ENCODE measurements at places on chromosomes 3 and 15. TPM values are rescaled to one million over a fixed set of nuclear protein-coding genes. Genes with fewer than 3 reads are reported as not detected.

DNA sequence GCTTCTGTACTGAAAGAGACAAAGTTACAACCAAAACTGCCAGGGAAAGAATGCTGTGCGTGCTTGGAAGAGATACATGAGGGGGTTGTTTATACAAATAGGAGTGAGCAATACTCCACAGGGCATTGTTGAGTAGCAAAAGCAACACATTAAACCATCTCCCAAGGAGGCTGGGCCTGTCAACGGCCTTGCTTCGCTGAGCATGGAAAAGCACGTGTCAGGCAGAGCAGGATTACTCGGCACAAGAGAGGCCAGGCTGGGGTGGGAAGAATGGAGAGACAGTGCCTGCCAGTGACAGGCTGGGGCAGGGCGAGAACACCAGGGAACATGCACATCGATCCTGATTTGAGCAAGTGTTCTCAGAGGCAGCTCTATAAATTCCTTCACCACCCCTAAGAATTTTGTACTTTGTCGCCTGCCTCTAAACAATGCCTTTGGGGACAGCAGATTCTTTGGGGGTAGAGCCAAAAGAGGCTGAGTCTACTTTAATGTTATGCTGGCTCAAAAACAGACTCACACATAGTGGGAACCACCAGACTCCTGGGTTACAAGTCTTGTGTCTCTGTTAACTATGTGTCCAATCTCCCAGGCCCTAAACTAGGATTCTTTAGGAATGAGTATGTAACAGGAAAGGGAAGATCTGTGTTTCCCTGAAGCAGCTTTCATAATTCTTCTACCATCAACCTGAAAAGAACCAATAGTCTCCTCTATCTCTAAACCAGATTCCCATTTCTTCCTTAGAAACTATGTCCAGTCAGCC is 67.2 kb downstream of the LIPC start:
- peak; percentile 97 for DNase-seq
- peaks cover 4% of the 10 kb centered on the region for H3K27me3 ChIP-seq
- peak overlapping the region; percentile 36 for H3K4me3 ChIP-seq
- peaks cover 5% of the 10 kb centered on the region for H3K36me3 ChIP-seq

C3orf62 gene
- 3.2 TPM for total RNA-seq

DNA sequence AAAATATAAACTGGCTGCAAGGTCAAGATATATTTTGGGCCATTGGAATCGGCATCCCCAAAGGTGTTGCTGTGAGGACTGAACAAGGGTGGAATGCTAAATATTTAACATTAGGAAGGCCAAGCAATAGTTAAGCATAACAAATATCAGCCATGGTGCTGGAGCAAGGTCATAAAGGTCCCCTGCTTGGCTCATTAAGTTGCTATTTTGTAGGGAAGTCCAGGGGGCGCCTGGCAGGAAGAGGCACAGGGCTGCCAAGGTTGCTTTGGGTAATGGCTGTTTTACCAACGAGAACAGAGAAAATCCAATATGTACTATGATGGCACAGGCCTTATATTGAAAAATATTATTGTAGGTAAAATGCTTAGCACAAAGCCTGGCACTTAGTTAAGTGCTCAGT is 62.2 kb downstream of the SLC15A2 start:
- no peaks in the 10 kb centered on the region for H3K4me1 ChIP-seq
- no peak overlapping the region for H3K27ac ChIP-seq
- peaks cover 2% of the 10 kb centered on the region for H3K27me3 ChIP-seq
- H3K36me3 ChIP-seq: no peaks in the 10 kb centered on the region

MORC1 gene
- not detected for total RNA-seq

HMG20A gene
- 30.5 TPM for total RNA-seq

DNA sequence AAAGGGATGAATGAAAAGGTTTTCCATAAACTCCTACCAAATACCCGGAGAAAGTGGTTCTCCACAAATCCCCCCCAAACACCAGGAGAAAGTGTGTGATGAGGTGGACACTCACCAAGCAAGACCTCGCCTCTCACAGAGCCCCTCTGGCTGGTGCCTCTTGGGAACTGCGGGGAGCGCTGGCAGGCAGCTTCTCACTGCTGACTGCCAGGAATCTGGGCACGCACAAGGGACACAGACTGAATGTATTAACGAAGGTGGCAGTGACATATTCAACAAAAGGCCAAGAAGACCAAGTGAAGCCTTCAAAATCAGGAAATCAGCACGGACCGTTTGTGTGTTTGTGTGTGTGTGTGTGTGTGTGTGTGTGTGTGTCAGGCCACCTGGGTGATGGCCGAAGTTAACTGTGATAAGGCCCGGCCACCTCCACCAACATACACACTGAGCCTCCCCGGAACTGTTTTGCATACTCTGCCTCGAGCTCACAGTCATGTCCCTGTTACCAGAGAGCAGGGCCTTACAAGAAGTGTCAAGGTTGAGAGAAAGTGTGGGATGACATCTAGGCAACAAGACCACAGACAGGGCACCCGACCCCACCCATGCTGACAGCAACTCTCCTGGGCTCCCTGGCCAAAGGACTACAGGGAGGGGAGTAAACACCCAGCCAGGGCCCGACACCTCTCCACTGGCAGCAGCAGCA is 18.0 kb downstream of the ATP10A start:
- peaks cover 7% of the 10 kb centered on the region for H3K27me3 ChIP-seq
- H3K4me3 ChIP-seq: no peak overlapping the region
- peaks cover 53% of the 10 kb centered on the region for H3K4me1 ChIP-seq
- H3K36me3 ChIP-seq: peaks cover 5% of the 10 kb centered on the region

GRCh38 chr3:120331076-120331475 is 18.1 kb downstream of the LRRC58 start:
- no peak for DNase-seq
- no peak overlapping the region for H3K27ac ChIP-seq
- H3K4me1 ChIP-seq: no peaks in the 10 kb centered on the region
- no peak overlapping the region for H3K4me3 ChIP-seq
- H3K36me3 ChIP-seq: peaks cover 17% of the 10 kb centered on the region
- no peaks in the 10 kb centered on the region for H3K27me3 ChIP-seq

- peak; percentile 49 for DNase-seq
- peaks cover 16% of the 10 kb centered on the region for H3K27me3 ChIP-seq
- no peak overlapping the region for H3K4me3 ChIP-seq
- H3K36me3 ChIP-seq: peaks cover 5% of the 10 kb centered on the region
- no peaks in the 10 kb centered on the region for H3K4me1 ChIP-seq
Observed at GRCh38 chr3:112437146-112438022, 61.9 kb downstream of the BTLA start.

GRCh38 chr15:68816795-68817303 is 3.8 kb downstream of the ANP32A start:
- peaks cover 2% of the 10 kb centered on the region for H3K27me3 ChIP-seq
- DNase-seq: no peak
- peaks cover 6% of the 10 kb centered on the region for H3K36me3 ChIP-seq
- peaks cover 56% of the 10 kb centered on the region for H3K4me1 ChIP-seq
- H3K4me3 ChIP-seq: peak overlapping the region; percentile 97

- no peak overlapping the region for H3K4me3 ChIP-seq
- H3K4me1 ChIP-seq: no peaks in the 10 kb centered on the region
- H3K36me3 ChIP-seq: no peaks in the 10 kb centered on the region
- H3K27me3 ChIP-seq: peaks cover 32% of the 10 kb centered on the region
- H3K27ac ChIP-seq: no peak overlapping the region
Observed at GRCh38 chr3:53506110-53506762, 11.8 kb downstream of the CACNA1D start.

CPN2 gene
- 0.24 TPM for total RNA-seq

GRCh38 chr3:61955483-61955882 is 394.1 kb downstream of the PTPRG start:
- H3K27me3 ChIP-seq: no peaks in the 10 kb centered on the region
- DNase-seq: no peak
- H3K4me1 ChIP-seq: peaks cover 10% of the 10 kb centered on the region
- H3K4me3 ChIP-seq: no peak overlapping the region
- H3K27ac ChIP-seq: no peak overlapping the region

CHCHD6 gene
- 20.6 TPM for total RNA-seq

- H3K27ac ChIP-seq: no peak overlapping the region
- no peak overlapping the region for H3K4me3 ChIP-seq
Observed at GRCh38 chr3:32872487-32873382, 54.9 kb downstream of the TRIM71 start.

BOC gene
- 12.9 TPM for total RNA-seq

DNA sequence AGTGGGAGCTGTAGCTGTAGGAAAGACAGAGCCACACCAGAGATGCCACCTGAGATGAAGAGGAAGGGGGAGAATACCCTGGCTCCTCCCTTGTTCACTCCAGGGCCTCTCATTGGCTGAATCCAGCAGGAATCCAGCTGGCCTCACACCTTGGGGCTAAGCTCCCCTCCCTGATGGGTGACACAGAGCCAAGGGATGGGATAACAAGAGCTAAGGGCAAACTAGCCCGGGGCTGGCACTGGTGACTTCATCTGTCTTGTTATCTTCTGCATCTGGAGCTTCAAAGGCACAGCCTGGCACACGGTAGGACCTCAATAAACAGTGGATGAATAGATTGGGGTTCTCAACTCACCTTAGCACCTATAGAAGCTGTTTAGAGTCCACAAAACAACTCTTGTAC is 13.8 kb upstream of the GATA2 start:
- H3K4me1 ChIP-seq: no peaks in the 10 kb centered on the region
- DNase-seq: no peak
- H3K27me3 ChIP-seq: peaks cover 4% of the 10 kb centered on the region
- peaks cover under 1% of the 10 kb centered on the region for H3K36me3 ChIP-seq

GRCh38 chr15:90213818-90214204 is 12.7 kb downstream of the SEMA4B start:
- no peak overlapping the region for H3K4me3 ChIP-seq
- H3K4me1 ChIP-seq: peaks cover 11% of the 10 kb centered on the region
- H3K36me3 ChIP-seq: no peaks in the 10 kb centered on the region
- no peaks in the 10 kb centered on the region for H3K27me3 ChIP-seq
- H3K27ac ChIP-seq: no peak overlapping the region

GRCh38 chr3:18385706-18386105 is 39.4 kb downstream of the SATB1 start:
- no peak for DNase-seq
- H3K4me3 ChIP-seq: peak overlapping the region; percentile 34
- H3K36me3 ChIP-seq: no peaks in the 10 kb centered on the region
- no peak overlapping the region for H3K27ac ChIP-seq
- H3K4me1 ChIP-seq: no peaks in the 10 kb centered on the region

GNB5 gene
- total RNA-seq: 25.9 TPM

DNA sequence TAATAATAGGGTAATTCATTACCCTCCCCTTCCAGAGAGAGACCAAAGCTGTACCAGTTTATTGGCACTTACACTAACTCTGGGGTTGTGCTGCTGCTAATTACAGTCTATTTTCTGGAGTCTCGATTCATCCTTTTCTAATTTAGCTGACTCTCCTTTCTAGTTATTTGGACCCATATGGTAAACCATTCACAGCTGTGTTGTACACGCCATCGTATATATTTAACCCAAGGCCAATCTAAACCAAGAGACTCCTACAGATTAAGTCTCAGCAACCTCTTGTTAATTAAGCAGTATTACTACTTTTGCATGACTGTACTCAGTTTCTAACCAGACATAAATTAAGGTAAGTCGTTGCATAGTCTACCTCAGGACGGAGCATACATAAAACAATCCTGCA is 22.5 kb downstream of the ANXA2 start:
- peak overlapping the region; percentile 98 for H3K27ac ChIP-seq
- H3K27me3 ChIP-seq: peaks cover 39% of the 10 kb centered on the region
- peaks cover 97% of the 10 kb centered on the region for H3K4me1 ChIP-seq

GRCh38 chr3:43253294-43253693 is 33.0 kb upstream of the SNRK start:
- H3K27me3 ChIP-seq: peaks cover 39% of the 10 kb centered on the region
- H3K4me1 ChIP-seq: peaks cover 3% of the 10 kb centered on the region
- H3K36me3 ChIP-seq: no peaks in the 10 kb centered on the region
- no peak for DNase-seq

DNA sequence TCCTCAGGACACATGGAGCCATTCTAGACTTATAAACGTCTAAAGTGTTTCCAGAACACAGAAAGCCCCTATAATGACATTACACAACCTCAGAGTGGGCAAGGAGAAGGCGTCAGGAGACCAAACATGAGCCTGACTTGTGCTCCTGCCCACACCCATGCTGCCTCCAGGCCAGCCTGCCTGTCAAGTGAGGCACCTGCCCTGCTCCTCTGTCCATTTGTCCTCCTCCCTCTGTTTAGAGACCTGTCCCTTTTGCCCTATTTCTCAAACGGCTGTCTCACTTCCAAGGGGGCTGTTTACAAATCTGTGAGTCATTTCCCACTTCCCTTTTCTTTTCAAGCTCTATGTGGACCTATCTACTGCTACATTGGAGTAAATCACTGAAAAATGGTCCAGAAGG is 21.0 kb downstream of the ZDHHC3 start:
- H3K27ac ChIP-seq: no peak overlapping the region
- DNase-seq: no peak

GRCh38 chr3:33940149-33940548 is 141.7 kb downstream of the PDCD6IP start:
- no peak for DNase-seq
- no peak overlapping the region for H3K4me3 ChIP-seq
- H3K27me3 ChIP-seq: no peaks in the 10 kb centered on the region
- H3K4me1 ChIP-seq: peaks cover 7% of the 10 kb centered on the region
- H3K36me3 ChIP-seq: no peaks in the 10 kb centered on the region

ALPK3 gene
- total RNA-seq: 0.06 TPM

Measured in HFFc6 (cell line).